CD8-positive, alpha-beta T cell (primary cell): ENCODE measurements at places on chromosomes 5 and 9.

DNA sequence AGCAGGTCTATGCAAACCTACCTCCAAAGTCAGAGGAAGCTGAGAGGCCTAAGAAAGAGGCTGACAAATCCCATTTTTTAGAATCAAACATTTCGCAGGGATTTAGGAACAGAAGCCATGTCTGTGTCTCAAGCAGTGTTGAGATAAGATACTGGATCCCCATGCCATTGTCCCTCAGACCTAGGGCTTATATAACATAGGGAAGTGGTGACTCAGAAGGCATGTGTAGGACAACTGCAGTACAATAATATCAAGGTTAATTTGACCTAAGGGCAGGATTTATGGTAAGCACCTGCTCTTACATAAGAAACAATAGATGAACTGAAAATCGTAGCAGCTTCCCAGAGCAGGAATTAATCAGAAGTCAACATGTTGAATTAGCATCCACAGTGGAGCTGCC, 459.4 kb downstream of the ANXA1 start:
- DNase-seq = no peak

- peak; percentile 58 for DNase-seq
Measured at GRCh38 chr9:37528652-37529471, 43.1 kb downstream of the POLR1E start.

- no peak for DNase-seq
Measured at GRCh38 chr9:4689687-4690104, 10.3 kb downstream of the CDC37L1 start.

DNA sequence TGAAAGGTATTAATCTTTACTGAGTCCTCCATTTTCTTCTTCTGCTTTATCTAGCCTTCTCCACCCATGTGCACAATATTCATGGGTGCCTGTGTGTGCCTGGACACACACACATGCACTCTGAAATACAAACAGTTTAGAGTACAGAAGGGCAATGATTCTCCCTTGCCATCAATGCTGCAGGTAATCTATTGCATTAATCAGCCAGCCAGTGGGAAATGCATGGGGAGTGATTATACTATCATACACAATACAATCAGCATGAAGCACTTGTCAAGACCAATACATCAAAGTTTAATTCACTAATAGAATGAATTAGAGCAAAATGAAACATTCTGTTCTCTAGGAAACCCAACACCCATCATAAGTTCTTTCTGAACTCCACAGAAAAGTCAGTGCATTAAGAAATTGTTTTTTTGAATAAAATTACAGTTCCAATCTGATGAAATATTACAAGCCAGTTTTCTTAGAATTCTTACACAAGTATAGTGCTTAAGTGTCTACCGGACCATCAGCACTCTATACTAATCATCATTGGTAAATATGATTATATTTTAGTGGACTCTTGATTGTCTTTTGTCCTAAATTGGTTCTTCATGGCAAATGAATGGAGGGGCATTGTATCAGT, 172.2 kb downstream of the ZSWIM6 start:
- no peak for DNase-seq

GRCh38 chr5:129541648-129542251, 81.7 kb downstream of the ADAMTS19 start:
- no peak for DNase-seq

- no peak for DNase-seq
Measured at GRCh38 chr5:109805883-109806282, 116.2 kb downstream of the MAN2A1 start.

DNA sequence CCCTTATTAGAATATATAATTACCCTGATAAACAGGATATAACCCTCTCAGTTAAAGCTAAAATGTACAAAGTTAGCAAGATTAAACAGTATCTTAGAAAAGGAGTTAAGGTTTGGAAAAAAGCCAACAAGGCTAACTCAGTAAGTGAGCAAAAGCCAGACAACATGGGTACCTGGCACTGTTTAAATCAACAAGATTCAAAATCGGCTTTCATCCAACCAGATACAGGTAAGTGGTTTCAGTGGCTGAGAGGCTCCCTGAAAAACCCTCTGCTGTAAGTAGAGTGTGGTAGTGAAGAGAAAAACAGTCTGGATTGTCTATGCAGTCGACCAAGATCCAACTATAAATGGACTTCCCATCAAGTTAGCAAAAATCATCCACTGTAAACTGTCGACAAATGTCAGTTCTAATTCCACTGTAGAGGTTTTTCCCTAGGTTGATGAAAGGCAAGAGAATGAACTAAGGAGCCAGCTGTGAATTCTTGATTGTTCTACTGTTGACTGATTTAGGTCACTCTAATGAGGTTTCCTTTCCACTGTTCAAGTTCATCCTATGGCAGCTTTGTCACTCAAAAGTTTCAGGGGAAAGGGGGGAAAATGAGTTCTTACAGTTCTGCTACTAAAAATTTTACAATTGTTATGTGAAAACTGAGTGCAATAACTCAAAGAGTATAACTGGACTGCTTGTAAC, 27.3 kb downstream of the ETF1 start:
- DNase-seq = no peak

DNA sequence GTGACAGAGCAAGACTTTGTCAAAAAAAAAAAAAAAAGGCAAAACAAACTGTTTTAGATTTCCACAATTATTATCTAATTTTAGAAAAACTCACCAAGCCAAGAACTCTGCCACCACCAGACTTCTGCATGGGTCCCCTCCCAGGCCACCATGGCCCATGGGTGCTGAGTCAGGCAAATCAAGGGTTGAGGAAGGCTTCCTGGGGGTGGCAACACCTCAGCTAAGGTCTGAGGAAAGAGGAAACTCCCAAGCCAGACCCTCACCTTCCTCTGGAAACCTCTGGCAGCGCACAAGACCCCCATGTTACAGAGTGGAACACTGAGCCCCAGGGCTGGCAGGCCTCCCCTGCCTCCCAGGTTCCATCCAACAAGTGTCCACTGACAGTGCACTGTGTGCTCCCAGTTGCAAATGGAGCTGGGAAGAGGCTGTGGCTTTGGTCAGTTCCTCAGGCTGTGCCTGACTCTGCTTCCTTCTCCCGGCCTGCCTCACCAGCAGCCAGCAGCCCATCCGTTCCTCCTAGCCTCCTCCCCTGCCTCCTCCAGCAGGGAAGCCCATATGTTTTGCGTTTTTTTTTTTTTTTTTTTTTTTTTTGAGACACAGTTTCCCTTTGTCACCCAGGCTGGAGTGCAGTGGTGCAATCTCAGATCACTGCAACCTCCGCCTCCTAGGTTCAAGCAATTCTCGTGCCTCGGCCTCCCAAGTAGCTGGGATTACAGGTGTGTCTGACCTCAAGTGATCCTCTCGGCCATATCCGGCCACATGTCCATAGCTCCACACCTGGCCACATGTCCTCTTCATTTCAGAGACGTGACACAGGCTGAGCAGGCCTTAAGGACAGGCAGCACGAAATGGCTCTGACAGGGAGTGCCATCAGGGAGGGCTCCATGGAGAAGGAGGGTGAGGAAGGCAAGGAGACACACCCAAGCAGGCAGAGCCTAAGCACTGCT, 3.5 kb upstream of the SUSD3 start:
- DNase-seq = no peak

GRCh38 chr9:128341435-128341849, 1.1 kb downstream of the SLC27A4 start:
- DNase-seq = peak; percentile 83

- no peak for DNase-seq
Measured at GRCh38 chr9:137787786-137788505, 89.6 kb upstream of the CACNA1B start.

GRCh38 chr9:95947118-95947517, 71.6 kb downstream of the ERCC6L2 start:
- DNase-seq = no peak

DNA sequence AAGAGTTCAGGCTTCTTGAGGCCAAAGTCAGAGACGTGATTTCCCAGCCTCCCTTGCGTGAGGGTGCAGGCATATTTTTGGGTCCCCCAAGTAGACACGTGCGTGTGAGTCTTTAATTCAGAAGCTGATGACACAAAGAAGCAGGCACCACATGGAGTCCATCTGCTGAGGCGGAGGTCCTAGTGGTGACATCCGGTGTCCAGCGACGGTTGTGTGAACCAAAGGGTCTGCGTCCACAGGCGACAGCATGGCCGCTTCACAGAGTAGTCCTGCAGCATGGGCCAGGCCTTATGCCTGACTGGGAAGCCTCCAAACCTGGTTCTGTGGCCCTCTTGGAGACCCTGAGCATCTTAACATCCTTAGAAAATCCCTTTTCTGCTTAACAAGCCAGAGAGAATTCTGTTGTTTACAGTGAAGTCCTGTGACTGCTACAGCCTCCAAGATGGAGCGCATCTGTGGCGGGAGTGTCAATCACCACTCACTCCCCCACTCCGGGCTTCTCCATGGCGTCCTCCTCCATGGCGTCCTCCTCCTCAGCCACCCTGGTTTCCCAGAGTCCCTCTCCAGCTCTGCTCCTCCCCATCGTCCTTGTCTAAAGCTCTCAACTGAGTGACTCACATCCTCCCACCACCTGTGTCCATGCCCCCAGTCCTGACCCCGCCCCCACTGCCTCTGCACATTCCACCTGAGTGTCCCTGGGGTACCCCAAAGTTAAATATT, 133.8 kb downstream of the PAX5 start:
- no peak for DNase-seq
